Stimulated activated CD8-positive, alpha-beta memory T cell treated with anti-CD3 and anti-CD28 coated beads, Interleukin-15, amount 100 ng/mL, for 48 hours (primary cell): ENCODE measurements at places on chromosomes 13 and 19.

DNA sequence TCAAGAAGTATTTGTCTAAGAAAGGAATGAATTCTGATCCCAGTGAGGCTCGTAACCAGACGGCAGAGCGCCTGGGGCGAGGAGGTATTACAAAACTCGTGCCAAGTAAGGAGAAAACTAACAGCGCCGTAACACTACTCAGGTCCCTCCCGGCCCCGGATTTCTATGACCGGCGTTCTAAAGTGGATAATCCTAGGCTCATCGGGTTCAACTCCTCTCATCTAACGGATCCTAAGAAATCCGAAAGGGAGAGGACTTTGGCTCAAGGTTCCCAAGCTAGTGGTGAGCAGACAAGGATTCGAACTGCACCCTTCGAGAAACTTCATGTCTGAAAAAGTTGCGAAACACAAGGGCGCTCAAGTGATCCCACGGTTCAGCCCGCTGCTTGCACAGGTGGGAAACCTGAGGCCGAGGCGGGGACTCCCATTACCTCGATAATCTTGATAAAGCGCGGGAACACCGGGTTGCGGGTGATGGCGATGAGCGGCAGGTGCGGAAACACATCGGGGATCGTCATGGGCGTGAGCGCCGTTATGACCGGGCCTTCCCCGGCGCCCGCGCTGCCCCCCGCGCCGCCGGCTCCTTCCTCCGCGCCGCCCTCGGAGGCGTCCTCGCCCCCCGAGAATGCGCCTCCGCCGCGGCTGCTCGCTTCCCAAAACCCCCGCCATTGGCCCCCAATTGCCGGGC lies 529 bp downstream of the LONP1 start:
- no peak for DNase-seq

- DNase-seq, result no peak
These were observed 9.0 kb upstream of the RASA3 start for GRCh38 chr13:114141261-114141996.

- DNase-seq, result no peak
These were observed 24.2 kb downstream of the UHRF1 start for GRCh38 chr19:4933528-4933927.

DNA sequence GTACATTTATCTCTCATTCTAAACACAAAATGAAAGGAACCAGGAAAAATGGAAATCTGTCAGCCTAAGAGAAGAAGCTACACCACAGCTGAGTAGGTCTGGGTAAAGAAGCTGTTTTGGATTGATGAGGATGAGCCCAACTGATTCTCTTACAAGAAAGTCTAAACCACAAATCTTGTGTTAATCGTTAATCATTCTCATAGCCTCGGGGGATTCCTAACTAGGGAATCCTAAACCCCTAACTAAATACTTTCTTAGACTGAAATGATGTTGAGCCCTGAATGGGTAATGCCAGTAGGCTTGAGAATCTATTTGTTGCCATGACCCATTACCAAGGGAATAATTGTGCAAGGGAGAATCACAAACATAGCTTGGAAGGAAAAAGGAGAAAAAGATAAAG lies 327.5 kb upstream of the SPRY2 start:
- no peak for DNase-seq
